ENCODE measurements at places on chromosomes 6 and 20.

DNA sequence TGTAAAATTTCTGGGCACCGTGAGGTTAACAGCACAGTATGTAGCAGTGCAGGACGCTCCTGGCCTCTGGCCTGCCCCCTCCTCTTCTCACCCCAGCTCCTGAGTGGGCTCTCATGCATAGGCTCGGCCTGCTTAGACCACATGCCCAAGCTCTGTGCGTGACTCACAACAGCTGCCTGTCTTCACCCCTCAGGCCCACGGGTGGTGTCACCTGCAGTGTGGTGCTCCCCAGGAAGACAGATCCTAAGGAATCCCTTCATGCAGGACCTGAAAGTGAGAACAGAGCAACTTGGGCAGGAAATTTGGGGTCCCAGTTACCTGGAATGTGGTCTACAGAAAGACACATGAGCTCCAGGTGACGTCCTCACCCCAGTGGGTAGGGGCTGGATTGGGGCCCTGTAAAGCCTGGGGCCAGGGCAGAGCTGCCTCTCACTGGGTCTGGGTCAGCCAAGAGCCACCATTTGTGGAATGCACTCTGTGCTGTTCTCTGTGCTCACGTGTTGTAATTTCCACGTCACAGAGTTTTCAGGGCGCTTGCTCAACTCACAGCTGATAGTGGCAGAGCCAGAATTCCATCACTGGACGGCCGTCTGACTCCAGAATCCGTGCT is 37.0 kb upstream of the PXDC1 start:
- DNase-seq: no peak

DNA sequence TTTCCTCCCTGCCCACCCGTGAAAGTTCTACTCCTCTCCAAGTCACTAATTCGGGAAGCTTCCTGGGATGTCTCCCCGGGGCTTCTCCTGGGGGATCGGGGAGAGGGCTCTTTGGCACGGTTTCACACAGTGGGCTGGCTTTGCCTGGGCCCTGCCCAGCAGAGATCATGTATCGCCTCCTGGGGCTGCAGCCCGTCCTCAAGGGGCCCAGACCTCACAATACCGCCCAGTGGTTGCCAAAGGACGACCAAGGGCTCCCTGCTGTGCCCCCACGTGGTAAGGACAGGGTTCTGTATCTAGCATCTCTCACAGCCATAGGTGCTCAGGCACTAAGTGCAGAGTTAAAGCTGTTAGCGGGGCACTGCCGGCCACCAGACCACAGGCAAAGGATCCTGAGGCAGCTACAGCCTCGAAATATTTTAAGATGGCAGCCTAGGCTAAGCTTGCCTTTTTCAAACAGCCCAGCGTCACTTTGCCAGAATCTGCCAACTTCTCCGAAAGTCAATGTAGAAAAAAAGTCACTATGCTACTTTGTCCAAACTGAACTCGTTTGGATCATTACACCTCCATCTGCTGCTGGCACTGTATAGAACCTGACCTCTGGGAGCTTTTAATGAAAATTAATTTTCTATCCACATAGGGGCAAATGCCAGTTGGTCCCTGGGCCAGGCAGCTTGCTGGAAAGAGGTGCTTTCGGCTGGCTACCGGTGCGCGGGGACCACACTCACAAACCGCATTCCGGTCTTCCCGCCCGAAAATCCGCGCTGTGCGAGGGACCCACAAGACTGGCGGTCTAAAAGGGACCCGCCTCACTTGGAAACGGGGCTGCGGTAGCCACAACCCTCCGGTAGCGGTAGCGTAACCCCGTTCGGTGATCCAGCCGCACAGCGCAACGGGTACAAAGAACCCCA is 1.3 kb upstream of the NNAT start:
- no peak for DNase-seq

DNA sequence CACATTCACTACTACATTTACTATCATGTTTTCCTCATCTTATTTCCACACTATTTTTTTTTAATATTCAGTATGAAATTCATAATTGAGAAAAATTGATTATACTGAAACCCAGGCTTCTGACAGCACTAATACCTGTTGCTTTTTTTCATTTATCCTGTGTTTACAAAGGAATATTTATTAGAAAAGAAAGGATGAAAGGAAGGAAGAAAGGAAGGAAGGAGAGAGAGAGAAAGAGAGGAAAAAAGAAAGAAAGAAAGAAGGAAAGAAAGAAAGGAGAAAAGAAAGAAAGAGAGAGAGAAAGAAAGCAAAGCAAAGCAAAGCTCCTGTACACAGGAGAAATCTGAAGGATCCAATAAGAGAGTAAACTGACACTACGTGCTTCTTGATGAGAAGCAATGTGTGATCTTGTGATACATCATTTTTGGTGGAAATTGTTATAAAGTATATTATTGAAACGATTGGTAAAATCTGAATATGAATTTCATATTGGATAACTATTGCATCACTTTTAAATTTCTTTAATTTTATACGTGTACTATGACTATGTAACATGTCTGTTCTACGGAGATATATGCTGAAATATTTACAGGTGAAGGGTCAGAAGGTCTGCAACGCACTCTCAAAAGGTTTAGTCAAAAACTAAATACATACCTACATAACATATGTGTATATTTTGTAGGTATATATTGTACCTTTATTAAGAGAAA is 43.9 kb downstream of the DEFB114 start:
- DNase-seq: no peak

GRCh38 chr6:41502917-41503671 is 43.1 kb upstream of the FOXP4 start:
- no peak for DNase-seq

DNA sequence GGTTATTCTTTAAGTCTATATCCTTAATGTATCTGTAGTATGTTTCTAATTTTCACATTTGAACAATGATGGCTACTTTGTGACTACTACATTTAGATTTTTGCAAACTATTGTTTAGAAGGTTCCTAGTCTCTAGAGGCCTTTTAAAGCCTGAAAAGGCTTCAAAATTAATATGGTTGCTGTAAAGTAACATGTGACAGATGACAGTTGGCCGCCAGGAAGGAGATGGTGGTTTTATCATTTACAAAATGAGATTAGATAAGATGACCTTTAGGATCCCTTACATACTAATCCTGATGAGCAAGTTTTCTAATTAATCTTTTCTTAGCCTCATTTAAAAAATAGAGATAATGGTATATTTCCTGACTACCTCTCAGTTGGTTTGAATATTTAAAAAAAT is 18.8 kb downstream of the SCAF8 start:
- DNase-seq: no peak

DNA sequence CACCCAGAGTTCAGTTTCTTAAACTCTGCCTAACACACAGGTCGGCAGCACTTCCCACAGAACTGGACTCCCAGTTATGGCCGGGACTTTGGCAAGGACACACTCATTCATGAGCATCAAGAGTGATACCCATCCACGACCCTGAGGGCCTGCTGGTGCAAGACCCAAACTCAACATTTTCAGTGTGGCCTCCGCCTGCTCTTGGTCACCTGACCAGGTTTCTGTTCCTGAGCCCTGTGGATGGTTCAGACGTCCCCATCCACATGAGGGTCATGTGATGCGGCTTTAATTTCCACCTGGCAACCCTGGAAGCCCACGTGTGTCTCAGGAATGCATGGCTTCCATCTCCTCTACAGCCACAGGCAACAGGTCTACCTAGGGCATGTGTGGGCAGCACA is 245.3 kb downstream of the DLL1 start:
- DNase-seq: no peak

GRCh38 chr6:143581835-143582480 is 70.4 kb upstream of the FUCA2 start:
- no peak for DNase-seq

- DNase-seq: no peak
Measured at GRCh38 chr6:157224951-157225574, 98.3 kb downstream of the TMEM242 start.

- DNase-seq: no peak
Measured at GRCh38 chr6:151917531-151918329, 110.2 kb downstream of the ESR1 start.

- DNase-seq: no peak
Measured at GRCh38 chr20:37611346-37611745, 82.5 kb upstream of the CTNNBL1 start.

- DNase-seq: no peak
Measured at GRCh38 chr6:17298257-17298656, 17.1 kb downstream of the RBM24 start.

- no peak for DNase-seq
Measured at GRCh38 chr6:16474772-16475493, 236.5 kb downstream of the GMPR start.

DNA sequence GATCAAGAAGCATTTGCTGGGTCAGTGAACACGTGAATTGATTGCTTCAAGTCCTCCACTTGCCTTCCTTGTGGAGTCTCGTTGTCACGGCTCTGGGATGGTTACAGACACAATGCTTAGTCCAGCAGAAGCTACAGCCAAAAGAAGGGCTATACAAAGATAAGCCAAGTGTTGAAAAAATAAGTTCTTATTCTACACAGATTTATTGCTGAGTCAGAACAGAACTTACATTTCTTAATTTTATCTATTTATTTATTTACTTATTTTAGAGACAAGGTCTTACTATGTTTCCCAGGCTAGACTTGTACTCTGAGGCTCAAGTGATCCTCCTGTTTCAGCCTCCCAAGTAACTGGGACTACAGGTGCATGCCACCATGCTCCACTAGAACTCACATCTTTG is 199.0 kb downstream of the MYLK4 start:
- DNase-seq: no peak

DNA sequence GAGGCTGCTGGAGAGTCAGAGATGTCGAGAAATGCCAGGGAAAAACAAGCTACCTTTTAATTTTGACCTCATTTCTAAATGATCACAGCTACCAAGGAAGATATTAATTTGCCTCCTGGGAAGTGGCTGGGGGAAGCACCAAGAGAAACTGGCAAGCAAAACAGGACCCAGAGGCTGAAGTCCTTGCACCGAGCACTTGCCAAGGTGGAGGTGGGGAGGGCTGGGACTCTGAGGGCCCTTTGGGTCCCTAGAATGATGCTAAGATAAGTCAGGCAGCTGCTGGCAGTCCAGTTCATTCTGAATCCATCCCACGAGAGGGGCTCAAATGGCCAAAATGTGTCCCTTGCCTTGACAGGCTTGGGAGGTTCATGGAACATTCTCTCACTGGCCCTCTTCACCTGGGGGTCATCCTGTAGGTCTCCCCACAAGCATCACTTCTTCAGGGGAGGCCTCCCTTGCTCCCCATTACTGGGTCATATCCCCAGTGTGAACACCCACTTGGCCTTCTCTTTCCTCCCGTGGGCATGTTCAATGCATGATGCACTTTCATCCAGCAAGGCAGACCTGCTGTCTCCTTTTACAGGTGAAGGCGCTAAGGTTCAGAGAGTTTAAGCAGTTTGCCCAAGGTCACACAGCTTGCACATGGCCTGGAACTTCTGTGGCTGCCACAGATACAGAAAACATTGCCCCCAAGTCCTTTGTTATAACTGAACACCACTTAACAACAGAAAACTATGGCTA is 39.1 kb upstream of the BLCAP start:
- no peak for DNase-seq

DNA sequence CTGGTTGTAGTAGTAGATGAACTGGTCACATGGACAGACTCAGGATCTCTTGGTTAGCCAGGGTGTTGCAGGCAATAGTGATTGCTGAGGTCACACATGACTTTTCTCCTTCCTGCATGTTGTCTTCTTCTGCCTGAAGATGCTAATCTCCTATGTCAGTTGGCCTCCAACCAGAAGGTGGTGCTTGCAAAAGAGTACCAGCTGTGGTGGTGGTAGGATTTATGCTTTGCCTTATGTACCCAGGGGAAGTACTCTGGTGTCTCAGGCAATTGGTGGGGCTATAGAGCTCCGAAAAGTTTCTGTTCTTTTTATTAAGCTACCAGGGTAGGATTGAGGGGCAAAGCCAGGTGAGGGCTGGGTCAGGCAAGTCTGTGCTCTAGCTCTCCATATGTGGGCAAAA is 98.5 kb downstream of the CARMIL1 start:
- DNase-seq: no peak

- no peak for DNase-seq
Measured at GRCh38 chr6:85058806-85059205, 294.4 kb upstream of the TBX18 start.

DNA sequence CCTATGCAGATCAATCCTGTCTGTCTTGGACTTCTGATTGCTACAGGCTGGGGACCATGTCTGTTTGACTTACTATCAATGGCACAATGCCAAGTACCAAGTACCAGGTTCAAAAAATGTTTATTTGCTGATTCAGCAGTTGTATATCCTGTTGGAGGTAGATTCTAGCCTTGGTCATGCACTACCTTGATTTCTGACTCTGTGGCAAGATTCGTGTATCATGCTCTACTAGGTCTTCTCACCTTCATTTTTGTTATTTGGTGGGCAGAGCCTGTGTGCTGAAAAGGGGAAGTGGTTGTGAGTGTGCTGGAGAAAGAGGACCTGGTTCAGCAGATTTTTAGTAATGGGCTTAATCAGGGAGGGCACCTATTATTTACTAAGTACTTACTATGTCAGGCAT is 192.4 kb upstream of the MYLIP start:
- no peak for DNase-seq

DNA sequence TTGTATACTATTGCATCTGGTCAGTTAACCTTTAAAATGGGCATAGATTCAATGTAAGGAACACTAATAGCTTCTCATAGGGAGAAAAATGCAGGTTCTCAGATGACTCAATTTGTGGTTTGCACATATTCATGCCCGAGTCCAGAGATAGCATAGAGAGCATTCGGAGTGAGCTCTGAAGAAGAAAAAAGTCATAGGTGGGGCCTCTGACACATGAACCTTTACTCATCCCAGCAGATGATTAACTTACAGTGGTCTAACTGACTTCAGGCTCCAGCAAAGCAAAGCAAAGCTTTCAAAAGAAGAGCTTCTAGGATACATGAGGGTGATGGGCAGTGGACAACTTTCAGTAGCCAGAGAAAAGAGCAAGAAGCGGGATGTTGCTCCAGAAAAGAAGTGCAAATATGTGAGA is 55.3 kb upstream of the BTN3A2 start:
- no peak for DNase-seq

DNA sequence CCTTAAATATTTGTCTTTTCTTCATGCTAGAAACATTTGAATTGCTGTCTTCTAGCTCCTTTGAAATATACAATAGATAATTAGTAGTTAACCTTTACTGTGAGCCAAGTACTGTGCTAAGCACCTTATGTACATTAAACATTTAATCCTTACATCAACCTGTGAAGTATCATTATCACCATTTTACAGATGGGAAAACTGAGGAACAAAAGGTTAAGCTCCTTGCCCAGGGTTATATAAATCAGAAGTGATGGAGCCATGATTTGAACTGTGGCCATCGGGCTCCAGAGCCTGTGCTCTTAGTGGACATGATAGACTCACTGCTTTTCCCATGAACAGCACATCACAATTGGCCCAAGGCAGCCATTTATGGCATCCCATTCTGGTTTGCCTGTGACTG is 140.9 kb downstream of the UNC5CL start:
- DNase-seq: no peak

Measured in activated CD4-positive, alpha-beta T cell treated with anti-CD3 and anti-CD28 coated beads, Interleukin-2, amount 50 U/mL, for 24 hours (primary cell).